Muscle of back (tissue), 13 donors: ENCODE measurements at places on chromosomes 1 and 21.

DNA sequence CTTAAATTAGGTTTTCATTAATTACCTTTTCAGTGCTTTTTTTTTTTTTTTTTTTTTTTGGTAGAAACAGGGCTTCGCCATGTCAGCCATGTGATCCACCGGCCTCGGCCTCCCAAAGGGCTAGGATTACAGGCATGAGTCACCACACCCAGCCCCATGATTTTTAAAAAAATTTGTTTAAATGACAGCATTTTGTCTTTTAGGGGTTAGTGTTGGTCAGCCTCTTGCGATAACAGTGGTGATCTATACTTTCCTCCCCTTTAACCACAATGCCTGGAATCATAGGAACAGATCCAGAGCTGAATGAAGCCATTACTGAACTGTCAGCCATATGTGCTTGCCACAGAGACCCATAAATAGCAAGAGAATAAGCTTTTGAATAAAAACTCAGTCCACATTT is 73.9 kb downstream of the CACHD1 start:
- no peak for DNase-seq

DNA sequence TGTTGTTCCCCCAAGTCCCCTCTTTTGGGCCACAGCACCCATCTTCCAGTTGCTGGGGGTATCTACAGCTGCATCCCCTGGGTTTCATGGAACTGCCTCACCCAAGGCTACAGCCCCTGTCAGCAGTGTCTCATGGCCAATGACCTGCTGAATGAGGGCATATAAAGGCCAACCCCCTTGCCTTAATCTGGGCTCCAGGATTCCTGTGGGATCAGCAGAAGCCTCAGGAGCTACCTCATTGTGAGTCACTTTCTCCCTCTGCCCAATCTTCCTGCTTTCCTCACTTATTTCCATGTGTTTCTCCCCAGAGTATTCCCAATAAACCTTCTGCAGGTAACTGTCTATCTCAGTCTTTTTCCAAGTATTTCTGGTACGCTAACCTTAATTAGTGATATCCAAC is 37.3 kb upstream of the SYT14 start:
- peak; percentile 45 for DNase-seq

DNA sequence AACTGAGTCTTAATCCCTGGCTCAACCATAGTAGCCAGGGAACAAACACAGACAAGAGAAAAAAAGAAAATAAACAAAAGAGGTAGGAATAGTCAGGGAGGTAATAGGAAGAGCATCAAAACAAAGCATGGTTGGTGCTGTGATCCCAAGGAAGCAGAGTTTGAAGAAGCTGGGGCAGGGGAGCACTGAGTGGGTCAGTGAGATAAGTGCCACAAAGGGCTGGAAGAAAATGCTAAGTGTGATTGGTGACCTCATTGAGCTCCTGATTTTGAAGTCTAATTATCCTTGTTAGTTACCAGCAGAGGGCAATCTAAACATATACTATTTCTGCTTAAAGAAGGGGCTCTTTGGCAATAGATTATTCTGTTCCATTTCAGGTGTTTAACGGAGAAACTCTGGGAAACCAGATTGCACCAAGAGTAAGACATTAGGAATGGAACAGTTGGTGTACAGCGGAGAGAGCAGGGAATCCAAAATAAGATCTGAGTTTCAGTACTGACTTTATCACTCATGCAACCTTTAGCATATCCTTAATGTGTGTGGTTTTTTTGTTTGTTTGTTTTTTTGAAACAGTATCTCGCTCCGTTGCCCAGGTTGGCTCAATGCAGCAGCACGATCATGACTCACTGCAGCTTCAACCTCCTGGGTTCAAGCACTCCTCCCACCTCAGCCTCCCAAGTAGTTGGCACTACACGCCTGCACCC is 30.7 kb upstream of the KIAA1614 start:
- DNase-seq: peak; percentile 39

- no peak for DNase-seq
Observed at GRCh38 chr1:38344716-38345115, 298.1 kb upstream of the POU3F1 start.

GRCh38 chr1:53125623-53126360 is 16.6 kb downstream of the SLC1A7 start:
- no peak for DNase-seq

DNA sequence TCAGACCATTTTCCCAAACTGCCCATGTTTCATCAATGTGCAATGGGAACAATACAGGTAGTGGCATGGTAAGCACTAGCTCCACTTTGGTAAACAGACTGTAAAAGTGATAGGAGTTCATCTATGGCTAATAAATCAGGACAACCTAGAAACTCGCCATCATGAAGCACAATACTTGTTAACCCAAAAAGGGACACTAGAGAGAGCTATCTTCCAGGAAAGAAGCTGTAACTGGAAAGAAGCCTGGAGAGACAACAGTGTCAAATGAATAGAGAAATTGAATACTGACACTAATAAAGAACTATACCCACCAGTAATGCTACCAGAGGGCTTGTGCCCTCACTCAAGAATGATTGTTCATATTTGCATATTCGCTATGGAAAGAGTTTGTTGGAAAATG is 164.7 kb upstream of the RGS18 start:
- DNase-seq: no peak
